Inflammatory macrophage (primary cell): ENCODE measurements at places on chromosomes 2 and 18.

DNA sequence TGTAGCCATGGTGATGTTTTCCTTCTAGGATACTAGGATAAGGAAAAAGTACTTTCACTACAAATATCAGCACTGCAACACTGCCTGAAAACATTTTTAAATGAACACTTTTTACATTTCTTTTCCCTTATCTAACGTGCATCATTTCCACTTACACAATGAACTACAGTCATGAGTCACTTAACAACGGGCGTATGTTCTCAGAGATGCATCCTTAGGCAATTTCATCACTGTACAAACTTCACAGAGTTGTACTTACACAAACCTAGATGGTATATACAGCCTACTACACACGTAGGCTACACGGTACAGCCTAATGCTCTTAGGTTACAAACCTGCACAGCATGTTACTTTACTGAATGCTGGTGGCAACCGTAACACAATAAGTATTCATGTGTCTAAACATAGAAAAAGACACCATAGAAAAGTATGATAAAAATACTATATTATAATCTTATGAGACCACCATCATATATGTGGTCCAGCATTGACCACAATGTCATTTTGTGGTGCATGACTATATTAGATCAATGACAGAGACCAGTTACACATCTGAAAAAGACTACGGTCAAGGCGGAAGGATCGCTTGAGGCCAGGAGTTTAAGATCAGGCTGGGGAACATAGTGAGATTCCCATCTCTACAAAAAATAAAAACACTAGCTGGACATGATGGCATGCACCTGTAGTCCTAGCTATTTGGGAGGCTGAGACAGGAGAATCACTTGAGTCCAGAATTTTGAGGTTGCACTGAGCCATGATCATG is 39.8 kb downstream of the WDR33 start:
- DNase-seq: peak; percentile 41

GRCh38 chr2:160469164-160469563 is 24.4 kb downstream of the RBMS1 start:
- DNase-seq: no peak

- no peak for DNase-seq
Measured at GRCh38 chr2:161103451-161103831, 56.8 kb upstream of the TANK start.

DNA sequence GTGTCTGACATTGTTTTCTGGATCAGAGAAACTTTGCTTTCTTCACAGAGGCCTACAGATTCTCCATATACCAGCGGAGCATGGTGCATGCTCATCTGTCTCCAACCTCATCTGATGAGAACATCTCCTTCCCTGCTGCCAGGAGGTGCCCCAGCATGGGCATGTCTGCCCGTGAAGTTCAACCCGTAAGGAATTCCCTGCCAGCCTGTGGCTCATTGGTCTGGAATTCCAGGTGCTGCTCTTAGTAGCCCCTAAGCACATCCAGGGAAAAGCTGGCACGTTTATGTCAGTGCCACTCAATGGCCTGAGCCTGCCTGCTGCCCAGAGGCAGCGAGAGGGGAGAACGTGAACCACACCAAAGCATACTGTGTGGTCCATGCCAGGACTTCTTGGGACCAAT is 1.7 kb upstream of the SP100 start:
- no peak for DNase-seq

DNA sequence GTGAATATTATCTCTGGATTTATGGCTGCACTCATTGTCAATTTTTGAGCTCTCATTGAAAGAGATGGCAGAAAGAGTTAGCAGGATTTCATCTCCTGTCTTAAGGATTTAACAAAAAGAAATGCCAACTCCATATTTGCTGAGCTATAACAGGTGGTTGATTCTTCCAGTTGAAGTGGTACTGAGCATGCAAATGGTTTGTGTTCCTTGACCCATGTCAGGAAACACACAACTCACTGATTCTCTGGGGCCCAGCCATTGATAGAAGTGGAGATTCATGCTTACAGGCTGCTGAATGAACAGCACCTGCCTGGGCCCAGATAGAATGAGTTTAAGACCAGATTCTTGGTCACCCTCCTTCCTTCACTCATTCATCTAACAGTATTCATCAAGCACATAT is 128.8 kb downstream of the CERS6 start:
- no peak for DNase-seq

- no peak for DNase-seq
Measured at GRCh38 chr2:3672861-3673678, 15.1 kb downstream of the ALLC start.

GRCh38 chr2:85560812-85561279 is 447 bp downstream of the GGCX start:
- no peak for DNase-seq

GRCh38 chr2:230866756-230867523 is 2.2 kb downstream of the ITM2C start:
- DNase-seq: peak; percentile 13

GRCh38 chr2:1656961-1657841 is 87.1 kb downstream of the PXDN start:
- no peak for DNase-seq

- DNase-seq: no peak
Measured at GRCh38 chr18:32351032-32351431, 119.7 kb downstream of the GAREM1 start.

- DNase-seq: no peak
Measured at GRCh38 chr2:156666130-156666785, 230.1 kb downstream of the GPD2 start.

GRCh38 chr2:41950666-41950960 is 97.2 kb upstream of the PKDCC start:
- DNase-seq: no peak

DNA sequence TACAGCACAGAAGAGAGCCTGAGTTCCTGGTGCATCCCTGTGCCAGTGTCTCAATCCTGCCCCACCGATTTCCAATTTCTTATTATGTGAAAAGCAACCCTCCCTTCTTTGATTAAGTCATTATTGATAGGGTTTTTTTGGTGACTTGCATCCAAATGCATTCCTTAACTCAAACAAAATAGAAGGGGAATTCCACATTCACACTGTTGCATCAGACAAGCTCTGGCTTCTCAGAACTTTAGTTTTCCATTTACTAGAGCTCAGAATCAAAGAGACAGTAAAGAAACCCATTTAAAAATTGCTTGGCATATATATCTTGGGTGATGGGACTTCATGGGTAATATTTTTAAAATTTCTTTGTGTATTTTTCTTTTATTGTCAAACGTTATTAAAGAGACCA is 13.8 kb upstream of the TMEM200C start:
- no peak for DNase-seq

DNA sequence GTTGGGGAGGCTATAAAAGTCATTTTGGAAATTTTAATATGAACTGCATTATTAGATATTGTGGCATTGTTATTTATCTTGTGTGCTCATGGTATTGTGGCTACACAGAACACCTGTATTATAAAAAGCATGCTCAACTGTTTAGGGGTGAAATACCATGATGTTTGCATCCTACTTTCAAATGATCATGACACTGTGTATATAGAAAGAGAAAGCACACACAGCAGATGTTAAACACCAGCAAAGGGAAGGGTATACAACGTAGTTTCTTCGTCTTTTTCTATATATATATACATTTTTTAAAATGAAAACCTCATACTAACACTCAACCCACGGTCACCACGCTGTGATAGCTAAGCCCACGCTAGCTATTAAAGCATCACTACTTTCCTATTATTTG is 27.1 kb downstream of the STARD7 start:
- DNase-seq: no peak

DNA sequence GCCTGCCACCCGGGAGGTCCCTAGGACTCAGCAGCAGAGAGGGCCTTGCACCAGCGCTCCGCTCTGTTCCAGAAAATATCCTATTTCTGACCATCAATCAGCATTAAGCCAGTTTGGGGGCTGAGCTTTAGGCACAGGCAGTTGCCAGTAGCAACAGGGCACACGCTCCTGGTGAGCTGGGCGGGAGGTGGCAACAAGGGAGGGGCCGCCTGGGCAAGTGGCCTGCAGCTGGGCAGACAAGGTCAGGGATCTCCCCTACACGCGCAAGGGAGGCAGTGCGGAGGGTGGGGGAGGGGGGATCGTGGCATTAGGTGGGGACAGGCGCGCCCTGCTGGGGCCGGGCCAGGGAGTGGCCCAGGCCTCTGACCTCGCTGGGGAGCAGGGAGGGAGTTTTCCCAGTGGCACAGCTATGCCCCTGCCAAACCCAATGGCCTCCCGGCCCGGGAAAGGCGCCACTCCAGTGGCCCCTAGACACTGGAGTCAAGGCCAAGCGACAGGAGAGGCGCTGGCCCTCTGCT is 302.8 kb downstream of the NCKAP5 start:
- no peak for DNase-seq

DNA sequence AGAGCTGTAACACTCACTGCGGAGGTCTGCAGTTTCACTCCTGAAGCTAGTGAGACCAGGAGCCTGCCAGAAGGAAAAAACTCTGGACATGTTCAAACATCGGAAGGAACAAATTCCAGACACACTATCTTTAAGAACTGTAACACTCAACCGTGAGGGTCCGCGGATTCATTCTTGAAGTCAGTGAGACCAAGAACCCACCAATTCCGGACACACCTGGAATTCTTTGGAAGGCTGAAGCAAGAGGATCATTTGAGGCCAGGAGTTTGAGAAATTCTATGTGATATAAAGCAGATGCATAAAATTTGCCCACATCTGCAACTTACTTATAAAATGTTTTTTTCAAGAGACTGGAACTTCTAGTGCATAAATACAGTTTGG is 43.5 kb upstream of the ITSN2 start:
- no peak for DNase-seq

- no peak for DNase-seq
Measured at GRCh38 chr2:137963535-137964065, 673 bp upstream of the HNMT start.

DNA sequence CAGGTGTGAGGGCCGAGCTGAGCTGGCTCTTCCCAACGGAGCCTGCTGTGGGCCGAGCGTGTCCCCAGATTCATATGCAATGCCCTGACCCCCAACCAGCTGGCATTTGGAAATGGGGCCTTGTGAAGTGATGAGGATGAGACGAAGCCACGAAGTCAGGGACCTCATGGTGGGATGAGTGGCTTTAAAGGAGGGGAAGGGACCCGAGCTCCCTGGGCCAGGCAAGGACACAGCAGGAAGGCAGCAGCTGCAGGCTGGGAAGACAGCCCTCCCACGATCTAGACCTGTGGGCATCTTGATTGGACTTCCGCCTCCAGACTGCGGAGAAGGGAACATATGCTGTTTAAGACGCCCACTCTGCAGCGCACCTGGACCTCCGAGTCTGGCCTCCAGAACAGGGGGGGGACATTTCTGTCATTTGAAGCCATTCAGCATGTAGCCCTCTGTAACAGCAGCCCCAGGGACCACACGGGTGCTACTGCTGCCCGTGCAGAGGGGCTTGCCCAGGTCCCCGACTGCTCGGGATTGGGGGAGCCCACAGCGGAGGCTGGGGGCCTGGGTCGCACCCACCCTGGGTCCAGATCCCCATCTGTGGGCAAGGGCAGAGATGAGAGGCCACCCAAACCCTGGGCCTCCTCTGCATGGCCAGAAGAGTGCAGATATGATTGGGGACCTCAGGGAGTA is 27.2 kb downstream of the KIF1A start:
- DNase-seq: no peak

GRCh38 chr2:201513271-201513670 is 61.7 kb downstream of the STRADB start:
- no peak for DNase-seq

- DNase-seq: no peak
Measured at GRCh38 chr2:127425540-127426490, 7.6 kb downstream of the PROC start.

- DNase-seq: no peak
Measured at GRCh38 chr18:23401400-23402347, 51.4 kb upstream of the RIOK3 start.

DNA sequence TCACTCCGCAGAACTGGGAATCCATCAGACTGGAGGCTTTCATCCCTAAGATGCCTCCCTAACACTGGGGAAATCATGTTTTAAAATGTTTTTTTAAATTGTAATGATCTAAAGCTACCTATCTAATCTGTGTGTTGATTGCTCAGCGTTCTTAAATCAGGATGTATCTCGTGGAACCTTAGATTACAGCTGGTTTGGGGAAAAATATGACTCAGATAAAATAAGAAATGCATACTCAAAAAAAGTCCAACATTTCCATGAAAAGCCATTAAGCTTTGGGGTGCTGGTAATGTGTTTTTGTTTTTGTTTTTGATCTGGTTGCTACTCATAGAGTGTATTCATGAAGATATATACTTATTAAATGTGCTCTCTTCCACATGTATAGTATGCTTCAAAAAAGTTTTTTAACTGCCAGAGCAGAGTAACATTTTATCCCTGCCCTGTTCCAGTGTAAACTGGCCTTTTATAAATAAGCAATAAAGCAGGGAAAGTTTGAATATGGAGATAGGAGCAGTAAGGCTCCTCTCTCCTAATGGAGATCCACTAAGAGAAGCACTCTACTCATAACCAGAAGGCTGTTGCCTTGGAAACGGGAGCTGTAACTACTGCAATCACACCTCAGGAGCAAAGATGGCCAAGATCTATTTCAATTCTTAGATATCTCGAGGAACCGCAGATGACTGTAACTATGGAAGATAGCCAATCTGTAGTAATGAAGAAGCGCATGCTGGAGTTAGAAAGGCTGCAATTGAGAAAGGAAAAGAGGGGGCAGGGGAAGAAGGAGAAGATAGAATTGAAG is 41.6 kb downstream of the ANKRD44 start:
- DNase-seq: no peak

GRCh38 chr2:705971-706511 is 28.8 kb upstream of the TMEM18 start:
- DNase-seq: no peak

- no peak for DNase-seq
Measured at GRCh38 chr2:1563084-1563857, 150.0 kb downstream of the TPO start.

- DNase-seq: no peak
Measured at GRCh38 chr2:51420511-51420910, 388.6 kb upstream of the NRXN1 start.

DNA sequence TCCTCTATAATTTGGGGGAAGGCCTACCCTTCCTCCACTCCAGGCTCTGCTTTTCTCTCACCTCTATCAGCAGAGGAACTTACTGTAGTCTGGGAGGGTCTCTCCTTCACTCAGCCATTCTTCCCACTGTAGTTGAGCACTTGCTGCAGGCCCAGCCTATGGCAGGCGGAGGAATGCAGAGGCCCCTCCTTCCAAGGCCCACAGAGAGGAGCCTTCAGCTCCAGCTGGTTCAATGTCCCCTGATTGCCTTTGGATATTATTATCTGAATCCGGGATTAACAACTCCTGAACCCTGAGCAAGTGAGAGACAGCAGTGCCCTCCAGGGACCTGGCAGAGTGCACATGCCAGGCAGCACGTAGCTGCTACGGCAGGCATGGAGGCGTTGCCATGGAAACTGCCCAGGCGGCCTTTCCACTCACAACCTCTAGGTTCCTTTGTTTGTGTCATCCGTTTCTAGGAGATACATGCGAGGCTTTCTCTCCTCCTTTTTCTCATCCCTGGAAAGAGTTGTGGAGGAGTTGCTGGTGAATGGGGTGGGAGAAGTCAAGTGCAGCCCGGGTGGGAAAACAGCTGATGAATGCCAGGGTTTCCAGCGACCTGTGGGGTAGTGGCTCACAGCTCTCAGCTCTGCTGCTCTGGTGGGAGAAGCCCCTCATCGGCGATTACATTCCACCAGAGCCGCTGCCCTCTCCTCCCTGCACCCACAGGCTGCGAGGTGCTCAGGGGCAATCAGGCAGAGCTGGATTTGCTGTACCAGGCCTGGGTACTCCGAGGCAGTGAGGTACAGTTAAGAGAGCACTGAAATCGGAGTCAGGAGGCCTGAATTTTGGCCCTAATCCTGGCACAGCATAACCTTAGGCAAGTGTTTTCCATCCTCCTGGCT is 55.3 kb upstream of the HK2 start:
- no peak for DNase-seq
